ENCODE measurements at places on chromosomes 6 and 20.

DNA sequence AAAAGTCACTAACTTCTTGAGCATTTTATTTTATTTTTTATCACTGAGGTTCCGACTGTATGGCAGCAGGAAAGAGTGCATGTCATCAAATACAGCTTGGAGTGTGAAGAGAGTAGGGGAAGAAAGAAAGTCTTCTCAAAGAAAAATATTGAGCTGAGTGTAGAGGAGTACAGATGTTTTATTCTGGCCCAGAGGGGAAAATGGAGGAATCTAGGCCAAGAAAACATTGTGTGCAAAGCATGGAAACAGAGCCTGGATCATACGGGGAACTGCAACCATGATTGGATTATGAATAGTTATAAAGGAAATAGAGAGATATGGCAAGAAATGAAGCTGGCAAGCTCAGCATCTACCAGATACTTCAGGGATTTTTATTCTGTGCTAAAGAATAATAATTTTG lies 104.2 kb upstream of the SCGN start:
- no peak for DNase-seq

- DNase-seq = no peak
These were observed 67.6 kb downstream of the B4GALT5 start for GRCh38 chr20:49646126-49646525.

GRCh38 chr6:126831461-126831860 lies 287.0 kb upstream of the RSPO3 start:
- no peak for DNase-seq

DNA sequence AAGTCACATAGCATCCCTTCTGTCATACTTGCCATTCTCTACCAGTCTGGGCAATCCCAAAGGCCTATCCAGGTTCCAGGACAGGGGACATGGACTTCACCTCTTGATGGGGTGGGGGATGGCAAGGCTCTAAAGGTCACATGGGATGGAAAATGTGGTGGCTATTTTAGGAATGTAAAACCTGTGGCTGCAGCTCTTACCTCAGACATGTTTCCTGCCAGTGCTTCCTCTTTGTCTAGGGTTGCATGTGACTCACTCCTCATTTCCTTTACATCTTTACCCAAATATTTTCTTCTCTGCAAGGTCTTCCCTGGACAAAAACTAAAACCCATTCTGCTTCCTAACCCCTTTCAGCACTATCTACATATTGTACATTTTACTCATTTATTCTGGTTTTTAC lies 135.7 kb downstream of the BTBD3 start:
- no peak for DNase-seq

- DNase-seq = no peak
These were observed 23.9 kb downstream of the PPP1R16B start for GRCh38 chr20:38829296-38829875.

DNA sequence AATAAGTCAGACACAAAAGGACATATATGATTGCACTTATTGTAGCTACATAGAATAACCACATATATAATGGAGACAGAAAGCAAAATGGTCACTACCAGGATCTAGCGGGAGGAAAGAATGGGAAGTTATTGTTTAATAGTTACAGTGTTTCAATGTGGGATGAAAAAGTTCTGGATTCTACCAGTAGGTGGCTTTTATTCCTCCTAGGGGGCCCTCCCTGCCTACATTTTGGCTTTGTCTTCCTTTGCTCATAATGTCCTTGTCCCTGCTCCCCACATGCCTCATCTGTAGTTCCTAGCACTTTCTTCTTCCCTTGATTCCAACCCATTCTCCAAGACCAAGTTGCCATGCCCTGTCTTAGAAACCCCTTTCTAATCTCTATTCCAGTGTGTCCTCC lies 16.3 kb downstream of the ZNF133 start:
- DNase-seq = no peak

DNA sequence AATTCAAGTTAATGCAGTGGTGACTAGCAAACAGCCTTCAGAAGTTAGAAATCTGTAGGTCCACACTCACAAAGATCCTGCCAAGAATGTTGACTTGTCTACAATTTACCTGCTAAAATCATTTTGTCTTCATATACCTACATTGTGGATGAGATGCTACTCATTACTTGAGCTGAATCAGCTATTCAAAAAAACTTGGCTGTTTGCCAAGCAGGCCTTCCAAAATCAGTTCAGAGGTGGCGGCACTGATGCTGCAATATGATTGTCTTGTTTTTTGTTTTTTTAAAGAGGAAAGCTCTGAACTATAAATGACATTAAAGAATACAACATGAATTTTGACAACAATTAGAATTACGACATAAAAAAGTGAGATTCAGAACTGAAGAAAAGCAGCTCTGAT lies 354.7 kb upstream of the KHDRBS2 start:
- no peak for DNase-seq

GRCh38 chr20:20786428-20786827 lies 74.0 kb upstream of the RALGAPA2 start:
- DNase-seq = no peak

DNA sequence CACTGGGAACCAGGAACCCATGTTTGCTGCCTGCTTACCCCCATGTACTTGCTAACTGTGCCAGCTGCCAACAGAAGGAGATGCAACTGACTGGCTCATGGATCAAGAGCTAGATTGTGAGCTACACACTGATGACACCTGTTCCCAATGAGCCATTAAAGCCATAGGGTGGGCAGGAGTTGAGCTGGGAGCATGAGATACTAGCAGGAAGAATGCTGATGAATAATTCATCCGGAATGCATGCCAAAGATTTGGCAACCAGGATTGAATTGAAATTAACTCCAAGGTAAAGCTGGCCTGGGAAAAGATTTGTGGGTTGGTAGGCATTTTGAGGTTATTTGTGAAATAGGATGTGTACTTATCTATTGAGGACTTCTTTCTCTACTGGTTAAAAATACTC lies 631.1 kb downstream of the KIF16B start:
- no peak for DNase-seq

DNA sequence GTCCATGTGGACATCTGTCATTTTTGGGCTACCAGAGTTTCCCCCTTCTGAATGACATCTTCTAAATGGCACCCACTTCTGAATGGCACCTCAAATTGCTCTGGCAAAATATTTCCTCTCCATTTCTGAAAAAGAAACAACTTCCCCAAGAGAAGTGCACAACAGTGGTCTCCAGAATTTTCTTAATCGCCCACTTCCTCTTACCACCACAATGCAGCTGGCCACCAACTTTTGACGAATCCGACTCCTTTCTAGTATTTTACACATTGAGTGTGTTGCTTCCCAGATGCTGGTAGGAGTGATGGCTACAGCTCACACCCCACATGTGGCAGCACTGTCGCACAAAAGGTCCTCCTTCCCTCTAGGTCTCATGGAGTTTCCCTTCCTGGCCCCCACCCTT lies 216.1 kb downstream of the FOXA2 start:
- no peak for DNase-seq

GRCh38 chr6:144305567-144305966 lies 20.4 kb downstream of the UTRN start:
- no peak for DNase-seq

DNA sequence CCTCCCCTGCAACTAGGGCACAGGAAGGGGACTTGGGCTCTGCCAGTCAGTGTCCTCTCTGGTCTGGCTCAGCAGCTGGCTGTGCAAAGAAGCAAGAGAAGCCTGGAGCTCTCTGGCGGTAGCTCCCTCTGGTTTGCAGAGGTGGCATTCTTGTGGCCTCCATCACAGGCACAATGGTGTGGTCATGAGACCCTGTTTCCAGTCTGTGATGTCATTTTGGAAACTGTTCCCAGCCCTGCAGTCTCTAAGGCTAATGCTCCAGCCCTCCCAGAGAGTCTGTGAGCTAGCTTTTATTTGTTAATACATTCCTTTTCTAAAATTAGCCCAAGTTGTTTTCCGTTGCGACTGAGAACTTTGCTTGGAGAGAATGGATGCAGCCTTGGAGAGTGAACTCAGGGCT lies 69.5 kb upstream of the FOXQ1 start:
- DNase-seq = no peak

DNA sequence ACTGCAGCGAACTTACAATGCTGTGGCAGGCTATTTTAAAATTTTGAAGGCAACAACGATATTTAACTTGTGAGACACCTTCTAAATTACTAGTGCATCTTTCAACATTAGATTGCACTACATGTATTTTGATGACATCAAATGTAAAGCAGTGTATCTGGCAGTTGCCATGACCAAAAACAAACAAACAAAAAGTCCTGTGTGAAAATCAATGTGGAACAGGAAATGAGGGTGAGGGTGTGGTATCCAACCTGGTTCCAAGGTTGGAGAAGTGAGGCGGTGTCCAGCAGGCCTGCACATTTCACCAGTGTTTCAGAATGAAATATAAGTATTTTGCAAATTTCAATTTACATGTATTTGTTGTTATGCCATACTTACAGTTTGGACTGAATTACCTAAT lies 112.0 kb downstream of the LAMP5 start:
- DNase-seq = no peak
